Substantia nigra (tissue), 51 donors: ENCODE measurements at places on chromosomes 12 and 14.

DNA sequence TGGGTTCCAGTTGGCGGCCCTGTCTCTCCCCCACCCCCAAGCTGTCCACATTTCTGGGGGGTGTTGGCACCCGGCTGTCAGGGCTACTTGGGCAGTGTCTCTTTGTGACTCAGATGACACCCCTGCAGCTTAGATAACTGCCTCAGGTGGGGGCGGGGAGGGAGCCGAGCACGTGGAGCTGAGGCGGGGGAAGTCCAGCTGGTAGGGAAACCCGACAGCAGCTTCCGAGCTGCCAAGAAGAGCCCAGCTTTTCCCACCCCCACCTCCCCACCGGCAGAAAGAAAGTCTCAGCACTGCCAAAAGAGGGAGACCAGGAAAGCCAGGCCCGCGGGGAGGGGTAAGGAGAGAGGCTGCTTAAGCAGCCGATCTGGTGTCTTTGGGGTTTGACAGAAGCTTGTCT is 1.4 kb downstream of the LRTM2 start:
- DNase-seq = no peak

GRCh38 chr12:62873116-62873825 is 61.7 kb downstream of the PPM1H start:
- DNase-seq = no peak

GRCh38 chr12:93645702-93646101 is 31.5 kb upstream of the CRADD start:
- no peak for DNase-seq

- no peak for DNase-seq
Observed at GRCh38 chr14:99841436-99842071, 48.3 kb downstream of the EML1 start.

DNA sequence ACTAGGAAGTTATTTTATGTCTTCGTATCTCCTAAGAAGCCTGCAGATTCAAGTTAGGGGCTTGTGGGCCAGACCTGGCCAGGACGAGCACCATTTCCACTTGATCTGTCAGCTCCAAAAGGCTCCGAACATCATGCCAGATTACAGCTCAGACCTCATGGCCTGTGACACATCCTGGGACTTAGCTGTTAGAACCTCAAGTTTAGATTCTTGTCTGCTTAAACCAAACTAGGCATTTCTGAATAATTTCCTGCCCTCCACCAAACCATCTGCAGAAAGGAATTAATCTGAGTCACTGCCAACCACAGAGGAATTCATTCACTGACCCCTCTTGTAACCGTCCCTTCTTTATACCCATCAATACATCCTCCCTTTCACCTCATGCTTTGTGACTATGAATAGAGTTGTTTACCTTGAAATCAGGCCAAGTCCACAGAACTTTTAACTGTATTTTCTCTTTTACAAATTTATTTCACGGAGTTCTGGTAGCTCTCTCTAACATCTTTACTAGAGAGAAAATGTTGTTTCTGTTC is 120.3 kb downstream of the FBXL14 start:
- no peak for DNase-seq

- no peak for DNase-seq
Observed at GRCh38 chr12:76083246-76083903, 1.1 kb downstream of the NAP1L1 start.

GRCh38 chr12:118853634-118854033 is 127.7 kb upstream of the SRRM4 start:
- no peak for DNase-seq

DNA sequence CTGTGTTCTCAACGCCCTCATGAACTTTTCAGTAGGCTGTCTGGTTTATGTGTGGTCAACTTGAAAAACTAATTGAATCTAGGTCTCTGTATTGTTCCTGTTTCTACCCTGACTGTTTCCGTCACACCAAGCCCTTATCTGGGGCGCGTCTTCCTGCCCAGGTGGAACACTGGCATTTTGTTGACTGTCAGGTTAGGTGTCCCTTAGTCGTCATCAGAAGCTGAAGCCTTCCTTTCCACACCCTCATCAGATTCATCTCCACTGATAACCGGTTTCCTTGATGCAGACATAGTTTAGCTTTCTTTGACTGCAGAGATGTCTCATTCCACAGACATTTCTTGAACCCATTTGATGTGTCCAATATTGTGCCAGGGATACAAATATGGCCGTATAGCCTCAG is 96.5 kb downstream of the DUSP16 start:
- no peak for DNase-seq

DNA sequence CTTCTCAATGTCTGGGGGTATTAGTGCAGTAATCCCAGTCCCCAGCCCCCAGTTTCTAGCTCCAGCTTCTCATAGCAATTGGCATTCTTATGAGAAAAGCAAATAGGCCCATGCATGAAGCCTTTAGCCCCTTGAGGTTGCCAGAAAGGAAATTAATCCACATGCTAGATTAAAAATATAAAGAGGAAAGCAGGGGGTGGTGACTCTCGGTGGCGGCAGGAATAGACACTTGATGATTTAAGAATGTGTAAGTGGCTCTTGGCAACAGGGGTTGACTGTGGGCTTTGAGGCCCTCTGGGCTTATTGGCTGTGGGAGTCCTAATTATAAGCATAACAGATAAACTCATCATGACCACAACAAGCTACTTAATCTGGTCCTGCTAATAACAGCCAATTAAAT is 1367.3 kb upstream of the FLRT2 start:
- no peak for DNase-seq

GRCh38 chr12:3187846-3188770 is 110.9 kb downstream of the TSPAN9 start:
- DNase-seq = no peak
